GM04503 (cell line): ENCODE measurements at places on chromosomes 5 and 9.

- no peak for DNase-seq
Observed at GRCh38 chr9:114681594-114682332, at the start of gene TEX48. TSS of gene TEX48 (minus strand) at chr9:114682192. CDS start at chr9:114671723, 10,469 bp downstream.

DNA sequence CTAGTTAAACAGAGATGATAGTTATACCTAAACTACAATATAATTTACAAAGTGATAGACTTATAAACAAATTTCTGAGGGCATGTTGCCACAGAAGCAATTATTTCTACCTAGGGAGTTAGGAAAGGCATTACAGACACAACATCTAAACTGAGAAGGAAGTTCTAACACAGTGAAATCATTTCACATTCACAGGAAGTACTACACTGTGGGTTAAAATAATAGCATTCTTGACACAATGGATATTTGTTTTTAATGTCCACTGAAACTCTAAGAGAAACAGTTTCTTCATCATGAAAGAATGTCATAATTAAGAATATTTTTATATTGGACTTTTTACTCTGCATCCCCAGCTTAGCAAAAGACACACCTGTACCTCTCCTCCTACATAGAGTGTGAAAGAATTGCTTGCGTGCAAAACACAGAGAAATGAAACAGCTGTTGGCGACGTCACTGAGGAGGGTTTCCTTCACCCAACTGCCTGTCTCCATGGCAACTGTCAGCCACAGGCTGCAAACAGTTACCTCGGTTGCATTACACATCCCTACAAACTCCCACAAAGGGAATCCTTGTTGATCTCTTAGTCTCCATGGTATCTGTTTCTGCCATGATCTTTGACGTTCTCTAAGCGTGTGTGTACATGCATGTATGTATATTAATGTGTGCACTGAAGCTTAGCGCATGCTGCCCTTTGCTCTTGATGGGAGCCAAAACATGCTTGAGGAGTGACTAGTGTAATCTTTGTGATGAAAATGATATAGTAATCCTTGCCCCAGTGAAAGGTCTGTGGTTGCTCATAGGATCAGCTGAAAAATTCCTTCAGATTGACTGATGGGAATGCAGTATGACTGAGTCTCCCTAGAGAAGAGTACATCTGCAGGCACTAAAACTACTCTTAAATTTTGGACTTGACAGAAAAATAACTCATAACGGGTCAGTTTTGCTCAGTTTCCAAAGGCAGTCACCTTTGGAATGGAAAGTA lies 168.5 kb downstream of the ACTL7B start:
- peak; percentile 88 for DNase-seq

- no peak for DNase-seq
Observed at GRCh38 chr5:95027775-95028174, 257.1 kb downstream of the MCTP1 start.

- no peak for DNase-seq
Observed at GRCh38 chr5:92181656-92182055, 798.5 kb upstream of the ARRDC3 start.

DNA sequence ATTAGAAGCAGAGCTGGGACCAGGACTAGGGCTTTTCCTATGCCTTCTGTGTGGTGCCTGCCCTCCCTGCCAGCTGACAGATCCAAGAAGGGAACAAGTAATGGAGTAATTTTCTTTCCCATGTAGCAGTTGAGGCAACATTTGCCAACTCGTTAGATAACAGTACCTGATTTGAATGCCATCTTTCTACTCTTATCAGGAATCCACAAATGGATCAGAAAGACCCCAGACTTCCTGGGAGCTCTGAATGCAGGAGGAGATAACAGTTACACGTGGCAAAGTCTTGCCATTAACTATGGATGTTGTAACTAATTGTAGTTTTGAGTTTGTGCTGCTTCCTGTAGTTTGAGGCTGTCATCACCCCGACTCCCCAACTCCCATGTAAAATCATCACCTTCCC lies 39.2 kb downstream of the RCL1 start:
- no peak for DNase-seq

DNA sequence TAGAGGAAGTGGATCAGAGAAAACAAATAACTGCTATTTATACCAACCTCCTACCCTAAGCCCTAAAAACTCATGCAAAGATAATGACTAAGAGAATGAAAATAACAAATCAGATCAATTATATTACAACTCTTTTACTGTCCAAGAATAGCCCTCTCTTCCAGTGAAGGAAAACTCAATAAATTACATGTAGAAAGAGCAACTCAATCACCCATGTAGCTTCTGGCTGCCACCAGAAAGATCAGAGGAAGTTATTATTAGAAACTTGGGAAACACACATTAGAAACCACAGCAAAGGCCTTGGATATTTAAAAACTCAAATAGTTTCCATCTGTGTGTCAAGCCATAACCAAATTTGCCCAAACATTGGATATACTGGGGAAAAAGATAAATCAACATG lies 134.0 kb upstream of the TARS1 start:
- no peak for DNase-seq

GRCh38 chr9:27752069-27752468 lies 178.8 kb upstream of the C9orf72 start:
- DNase-seq: no peak

- DNase-seq: no peak
Observed at GRCh38 chr5:88682131-88682530, 200.9 kb downstream of the MEF2C start.

DNA sequence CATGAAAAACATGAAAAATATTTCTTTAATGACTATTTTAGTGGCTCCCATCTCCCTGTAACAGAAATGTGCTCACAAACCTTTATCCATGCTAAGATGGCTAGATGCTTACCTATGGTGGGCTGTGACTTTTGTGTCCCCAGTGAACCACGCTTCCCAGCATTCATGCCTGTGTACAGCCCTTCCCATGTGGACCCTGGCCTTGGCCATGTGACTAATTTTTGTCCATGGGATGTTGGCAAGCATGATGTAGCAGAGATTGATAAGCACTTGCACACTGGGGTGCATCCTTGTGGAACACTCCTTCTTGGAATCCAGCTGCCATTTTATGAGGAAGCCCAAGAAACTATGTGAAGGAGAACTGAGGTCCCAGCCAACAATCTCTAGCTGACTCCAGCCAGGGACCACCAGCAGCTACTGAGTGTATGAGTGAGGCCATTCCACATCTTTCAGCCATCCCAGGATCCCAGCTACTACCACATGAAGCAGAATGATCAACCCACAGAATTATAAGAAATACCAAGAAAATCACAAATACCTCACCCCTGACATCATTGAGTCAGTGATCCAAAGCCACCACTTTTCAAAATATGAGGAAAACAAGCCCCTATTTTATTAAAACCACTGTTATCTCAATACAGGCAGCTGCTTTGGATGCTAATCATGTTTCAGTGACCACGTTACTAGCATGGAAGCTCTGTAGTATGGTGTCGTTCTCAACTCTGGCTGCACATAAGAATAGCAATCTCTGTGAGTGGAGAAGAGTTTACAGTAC lies 16.1 kb upstream of the RAI14 start:
- no peak for DNase-seq
